ENCODE measurements at places on chromosomes 1 and 21. TPM values are rescaled to one million over a fixed set of nuclear protein-coding genes. Genes with fewer than 3 reads are reported as not detected.

NR5A2 gene
- total RNA-seq, result 2.7 TPM

STUM gene
- total RNA-seq, result not detected

DNALI1 gene
- total RNA-seq, result 0.38 TPM

FAM110D gene
- total RNA-seq, result not detected

CDK18 gene
- total RNA-seq, result 1.1 TPM

GUCA2A gene
- total RNA-seq, result not detected

SYF2 gene
- 37.3 TPM for total RNA-seq

GPR161 gene
- 15.3 TPM for total RNA-seq

ELAPOR1 gene
- total RNA-seq, result 0.44 TPM

ANP32E gene
- 39.3 TPM for total RNA-seq

TDRD10 gene
- total RNA-seq, result 0.16 TPM

HENMT1 gene
- total RNA-seq, result 4.8 TPM

PATJ gene
- total RNA-seq, result 4.6 TPM

SZRD1 gene
- 86.8 TPM for total RNA-seq

CLCA1 gene
- not detected for total RNA-seq

YOD1 gene
- total RNA-seq, result 6.9 TPM

SEC16B gene
- total RNA-seq, result 0.75 TPM

TTC39A gene
- total RNA-seq, result 1.7 TPM

OR14K1 gene
- not detected for total RNA-seq

All from A549 treated with GW870086 at 1 μM for 4 hours (cell line).